Activated T-helper 17 cell treated with anti-CD3 and anti-CD28 coated beads, Interleukin-2, amount 50 U/mL, for 72 hours (primary cell): ENCODE measurements at places on chromosomes 12 and 14. TPM values are rescaled to one million over a fixed set of nuclear protein-coding genes. Genes with fewer than 3 reads are reported as not detected.

GARIN6 gene
- not detected for total RNA-seq

GRCh38 chr14:86892152-86892956 is 1100.6 kb downstream of the GALC start:
- no peaks in the 10 kb centered on the region for H3K27me3 ChIP-seq
- no peak overlapping the region for H3K4me3 ChIP-seq
- ATAC-seq: no peak
- no peaks in the 10 kb centered on the region for H3K4me1 ChIP-seq
- no peaks in the 10 kb centered on the region for H3K36me3 ChIP-seq
- H3K27ac ChIP-seq: no peak overlapping the region

CCDC60 gene
- total RNA-seq: not detected

RPAP3 gene
- total RNA-seq: 33.3 TPM

DNA sequence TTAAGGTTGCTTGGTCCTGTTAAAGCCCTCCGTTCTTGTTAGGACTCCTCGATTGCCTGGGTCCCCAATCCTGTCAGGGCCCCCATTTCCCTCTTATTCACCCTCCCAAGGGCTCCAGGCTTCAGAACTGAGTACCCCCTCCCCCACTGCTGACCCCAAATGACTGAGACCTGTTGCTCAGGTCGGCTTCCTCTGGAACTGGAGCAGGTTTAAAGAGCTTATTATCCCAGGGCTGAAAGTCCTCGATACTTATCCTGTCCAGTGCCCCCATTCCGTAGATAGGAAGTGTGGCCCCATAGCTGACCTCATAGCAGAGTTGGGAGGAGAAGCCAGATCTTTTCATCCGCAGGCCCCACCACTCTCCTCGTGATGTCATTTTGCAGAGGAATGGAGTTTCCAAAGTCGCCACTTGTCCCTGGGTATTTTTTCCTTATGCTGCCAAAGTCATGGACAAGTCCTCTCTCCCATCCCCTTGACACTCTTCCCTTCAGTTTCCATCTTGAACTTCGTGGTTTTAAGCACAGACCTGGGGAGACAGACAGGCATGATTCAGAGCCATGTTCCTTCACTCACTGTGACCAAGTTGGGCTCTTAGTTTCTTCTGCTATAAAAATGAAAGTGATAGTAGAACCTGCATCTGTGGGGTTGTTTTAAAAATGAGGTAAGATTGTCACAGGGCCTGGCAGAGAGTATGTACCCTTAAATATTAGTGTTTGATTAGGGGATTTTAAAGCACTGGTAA is 1.2 kb downstream of the USP30 start:
- H3K4me1 ChIP-seq: peaks cover 5% of the 10 kb centered on the region
- H3K36me3 ChIP-seq: peaks cover 21% of the 10 kb centered on the region
- H3K4me3 ChIP-seq: peak overlapping the region; percentile 82
- ATAC-seq: peak; percentile 89
- peak overlapping the region; percentile 83 for H3K27ac ChIP-seq
